IMR-90 (cell line): ENCODE measurements at places on chromosomes 3 and 15. TPM values are rescaled to one million over a fixed set of nuclear protein-coding genes. Genes with fewer than 3 reads are reported as not detected.

Gene RYR3
- polyA plus RNA-seq, result not detected in 2 replicates

DNA sequence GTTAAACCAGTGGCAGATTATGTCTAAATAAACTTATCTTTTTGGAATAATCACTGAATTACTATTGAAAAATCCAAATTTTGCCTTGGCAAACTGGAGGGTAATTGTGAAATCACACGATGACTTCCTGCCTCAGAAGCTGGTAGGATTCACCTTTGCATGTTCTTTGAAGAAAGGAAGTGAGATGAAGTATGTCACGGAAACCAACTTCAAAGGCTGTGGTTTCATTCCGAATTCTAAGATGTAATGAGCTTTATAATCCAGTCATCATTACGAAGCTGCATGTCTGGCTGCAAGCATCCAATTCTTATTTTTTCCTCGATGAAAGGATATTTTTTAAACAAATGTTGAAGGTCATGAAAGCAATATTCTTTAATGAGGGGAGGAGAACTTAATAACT lies 15.0 kb upstream of the ZBED2 start:
- DNase-seq, result no peak

DNA sequence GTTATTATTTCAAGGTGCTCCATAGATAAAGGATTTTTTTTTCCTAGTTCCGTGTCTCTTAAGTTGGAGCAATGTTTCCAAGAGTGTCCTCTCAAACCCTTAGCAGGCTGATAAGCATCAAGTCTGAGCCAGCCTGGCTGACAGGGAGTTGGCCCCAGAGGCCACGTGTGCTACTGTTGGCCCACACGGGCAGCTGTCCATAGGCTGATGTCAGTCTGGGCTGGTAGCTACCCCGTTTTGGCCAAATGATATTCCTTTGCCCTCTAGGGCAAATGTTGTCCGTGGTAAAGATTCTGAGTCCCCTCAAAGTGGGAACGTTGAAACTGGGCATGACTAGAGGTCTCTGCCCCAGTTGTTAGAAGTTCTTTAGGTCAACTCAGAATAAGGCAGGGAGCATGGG lies 99.4 kb downstream of the FLNB start:
- no peak for DNase-seq

GRCh38 chr3:128270559-128271492 lies 117.5 kb downstream of the EEFSEC start:
- DNase-seq, result no peak

Gene CD200R1
- 0.05 TPM in 1 of 2 replicates, not detected in the other for polyA plus RNA-seq

DNA sequence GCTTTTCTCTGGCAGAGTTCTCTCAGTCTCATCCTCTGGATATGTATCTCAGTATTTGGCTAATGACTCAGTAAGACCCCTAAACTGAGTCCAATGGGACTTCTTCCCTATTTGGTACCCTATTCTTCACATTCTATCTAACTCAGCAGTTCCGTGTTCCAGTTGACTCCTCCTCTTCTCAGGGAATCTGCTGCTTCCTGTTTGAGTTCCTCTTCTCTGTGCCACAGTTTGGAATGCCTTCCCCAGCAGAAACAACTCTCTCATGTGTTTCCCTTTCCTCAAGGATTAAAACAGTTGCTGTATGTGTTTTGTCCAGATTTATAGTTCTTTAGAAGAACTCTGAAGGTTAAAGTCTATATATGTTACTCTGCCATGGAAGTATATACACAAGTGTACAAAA lies 344.0 kb upstream of the RARB start:
- no peak for DNase-seq

- peak; percentile 84 for DNase-seq
Measured at GRCh38 chr15:39919748-39920509, at the start of gene GPR176. GPR176 (minus strand) TSS chr15:39920266; CDS start chr15:39920026, 240 bp downstream.

Gene PAQR5
- 2.3 and 3.1 TPM in 2 replicates for polyA plus RNA-seq

DNA sequence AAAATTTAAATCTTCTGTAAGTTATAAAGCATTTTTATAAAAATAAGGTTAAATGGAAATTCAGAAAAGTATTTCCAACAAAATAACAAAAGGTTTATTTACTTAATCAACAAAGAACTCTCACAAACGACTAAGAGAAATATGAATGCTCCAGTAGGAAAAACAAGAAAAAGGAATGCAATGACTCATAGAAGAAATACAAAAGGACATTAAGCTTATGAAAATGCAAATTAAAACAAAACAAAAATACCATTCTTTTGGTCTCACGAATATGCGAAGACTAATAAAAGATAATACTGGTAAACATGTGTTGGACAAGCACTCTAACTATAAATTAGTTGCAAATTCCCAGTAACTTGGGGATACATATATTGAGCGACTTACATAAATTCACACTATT lies 17.5 kb upstream of the TBC1D5 start:
- DNase-seq, result no peak

DNA sequence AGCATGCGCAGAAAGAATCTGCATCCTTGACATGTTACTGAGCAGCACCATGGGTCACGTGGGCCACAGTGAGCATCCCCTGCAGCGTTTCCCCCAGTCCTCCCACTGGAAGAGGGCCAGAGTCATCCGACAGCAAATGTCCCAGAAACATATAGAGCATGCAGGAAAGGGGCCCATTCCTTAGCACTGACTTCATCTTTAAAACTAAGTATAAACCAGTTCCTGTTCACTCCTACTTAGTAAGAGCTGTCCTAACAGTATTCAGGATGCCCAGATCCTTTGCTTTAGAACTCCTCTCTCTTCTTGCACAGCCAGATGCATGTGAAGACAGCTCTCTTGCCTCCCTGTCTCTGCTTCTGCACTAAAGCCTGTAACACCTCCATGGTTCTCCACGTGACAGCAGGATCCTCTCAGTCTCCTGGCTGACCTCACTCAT lies 79.3 kb upstream of the OXTR start:
- DNase-seq, result peak; percentile 87

Gene PARP15
- 0.03 and 0.10 TPM in 2 replicates for polyA plus RNA-seq

GRCh38 chr3:144626835-144627234 lies 655.2 kb downstream of the DIPK2A start:
- no peak for DNase-seq

DNA sequence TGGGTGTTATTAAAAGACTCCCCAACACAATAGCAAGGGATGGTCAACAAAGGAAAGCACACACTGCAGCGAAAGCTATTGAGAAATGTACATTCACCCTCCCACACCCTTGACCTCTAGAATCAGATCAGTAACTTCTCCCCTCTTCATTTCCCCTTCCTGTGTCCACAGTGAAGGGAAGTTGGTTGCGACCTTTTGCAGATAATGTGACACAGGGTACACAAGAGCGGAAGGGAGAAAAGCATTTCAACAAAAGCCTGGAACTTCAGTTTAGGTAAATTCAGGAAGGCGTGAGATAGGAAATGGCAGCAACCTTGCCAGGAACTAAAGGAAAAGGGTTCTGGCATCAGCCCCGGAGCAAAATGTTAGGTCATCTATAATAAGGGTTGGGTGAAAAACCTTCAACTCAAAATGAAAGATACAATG lies 899.8 kb downstream of the MCTP2 start:
- DNase-seq, result no peak

Gene XCR1
- polyA plus RNA-seq, result not detected in 2 replicates

DNA sequence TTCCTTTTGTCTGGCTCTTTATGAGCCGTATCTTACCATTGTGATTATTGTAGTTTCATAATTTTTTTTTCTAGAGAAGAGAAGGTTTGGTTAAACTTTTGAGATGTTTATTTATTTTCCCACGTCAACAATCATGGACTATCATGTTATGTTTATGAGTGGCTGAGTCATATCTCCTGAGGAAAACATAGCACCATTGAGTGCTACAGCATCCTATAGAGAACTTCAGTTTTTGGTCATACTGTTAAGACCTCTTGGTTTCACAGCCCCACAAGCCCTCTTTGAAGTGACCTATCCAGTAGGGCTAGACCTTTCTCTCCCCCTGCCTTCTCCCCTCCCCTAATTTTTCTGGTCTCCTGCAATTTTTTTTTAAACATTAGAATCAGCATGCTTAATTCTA lies 20.8 kb downstream of the PIK3CA start:
- no peak for DNase-seq

GRCh38 chr15:71811752-71812735 lies 1.7 kb downstream of the NR2E3 start:
- DNase-seq, result no peak

- no peak for DNase-seq
Measured at GRCh38 chr3:122800706-122801237, 5.9 kb downstream of the SLC49A4 start.

DNA sequence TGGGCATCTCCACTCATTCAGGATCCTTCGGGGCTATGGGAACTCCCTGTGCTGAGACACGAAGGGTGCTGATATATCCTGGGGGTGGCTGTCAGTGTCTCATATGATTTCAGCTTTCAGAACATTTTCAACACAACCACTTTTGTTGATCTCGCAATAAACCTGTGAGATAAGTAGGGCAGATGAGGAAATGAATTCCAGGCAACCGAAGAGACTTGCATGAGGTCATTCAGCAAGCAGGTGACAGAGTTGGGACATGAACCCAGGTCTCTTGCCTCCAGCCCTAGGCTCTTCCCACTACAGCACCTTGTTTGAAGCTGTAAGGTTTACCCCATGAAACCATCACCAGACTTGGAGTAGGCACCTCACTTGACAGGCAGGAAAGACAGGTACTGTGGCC lies 16.6 kb downstream of the DUOX1 start:
- no peak for DNase-seq

DNA sequence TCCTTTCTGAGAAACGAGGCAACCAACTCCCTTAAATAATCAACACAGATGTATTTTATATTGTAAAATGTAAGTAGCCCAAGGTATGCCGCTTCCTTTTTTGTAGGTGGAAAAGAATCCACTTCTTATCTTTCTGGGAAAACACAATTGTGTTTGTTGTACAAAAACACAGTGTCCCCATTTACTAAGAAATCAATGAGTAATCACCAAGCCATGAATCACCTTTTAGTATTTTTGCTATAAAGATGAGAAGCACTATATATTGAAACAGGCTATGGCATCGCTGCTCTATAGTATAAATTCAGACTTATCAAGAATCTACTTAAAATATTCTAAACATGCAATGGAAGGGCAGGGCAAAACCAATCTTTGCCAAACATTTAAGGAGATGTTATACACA lies 104.0 kb downstream of the TNIK start:
- no peak for DNase-seq

Gene ADAMTS7
- 12.6 and 13.2 TPM in 2 replicates for polyA plus RNA-seq

DNA sequence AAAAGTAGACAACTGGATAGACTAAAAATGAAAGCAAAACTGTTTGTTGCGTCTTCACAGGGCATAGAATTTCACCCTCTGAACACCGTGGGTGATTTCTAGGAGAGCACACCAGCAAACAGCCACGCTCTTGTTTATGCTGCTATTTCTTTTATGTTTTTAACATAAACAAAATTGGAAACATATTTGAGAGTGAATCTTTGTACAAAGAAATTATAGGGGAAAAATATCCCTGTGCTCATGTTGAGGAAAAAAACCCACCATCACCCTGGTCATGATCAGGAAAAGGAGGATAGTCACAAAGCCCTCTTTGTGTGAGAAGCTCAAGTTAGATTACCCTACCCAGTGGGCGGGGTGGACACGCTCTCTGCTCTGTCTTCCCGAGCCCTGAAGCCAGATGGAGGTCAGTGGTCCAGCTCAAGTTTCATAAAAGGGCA lies 313.3 kb downstream of the SATB1 start:
- DNase-seq, result peak; percentile 29

- DNase-seq, result peak; percentile 66
Measured at GRCh38 chr3:141425523-141426233, 57.4 kb downstream of the ZBTB38 start.

GRCh38 chr3:10942690-10943205 lies 49.8 kb upstream of the SLC6A1 start:
- no peak for DNase-seq

- DNase-seq, result peak; percentile 1
Measured at GRCh38 chr3:81289676-81290075, 471.8 kb downstream of the GBE1 start.

DNA sequence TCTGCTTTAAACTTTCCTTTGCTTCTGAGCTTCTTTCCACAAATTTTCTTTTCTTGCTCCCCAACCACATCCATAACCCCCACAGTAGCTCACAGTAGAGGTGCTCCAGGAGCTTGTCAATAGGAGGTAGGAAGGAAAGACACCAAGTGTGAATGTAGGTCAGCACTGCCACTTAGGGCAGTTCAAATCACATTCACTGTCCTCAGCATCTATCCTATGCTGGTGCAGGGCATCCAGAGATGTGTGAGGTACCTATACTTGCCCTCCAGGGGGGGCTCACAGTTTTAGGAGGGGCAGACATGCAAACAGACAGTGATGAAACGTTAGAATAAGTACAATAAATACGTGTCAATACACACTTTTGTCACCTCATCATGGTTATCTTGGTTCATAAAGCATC lies 1.5 kb upstream of the SPSB4 start:
- DNase-seq, result no peak
